Hindlimb muscle (tissue), 1 donor: ENCODE measurements at places on chromosomes 3 and 15.
A peak's percentile ranks its signal among the peaks of the same experiment; 100 is the strongest.

DNA sequence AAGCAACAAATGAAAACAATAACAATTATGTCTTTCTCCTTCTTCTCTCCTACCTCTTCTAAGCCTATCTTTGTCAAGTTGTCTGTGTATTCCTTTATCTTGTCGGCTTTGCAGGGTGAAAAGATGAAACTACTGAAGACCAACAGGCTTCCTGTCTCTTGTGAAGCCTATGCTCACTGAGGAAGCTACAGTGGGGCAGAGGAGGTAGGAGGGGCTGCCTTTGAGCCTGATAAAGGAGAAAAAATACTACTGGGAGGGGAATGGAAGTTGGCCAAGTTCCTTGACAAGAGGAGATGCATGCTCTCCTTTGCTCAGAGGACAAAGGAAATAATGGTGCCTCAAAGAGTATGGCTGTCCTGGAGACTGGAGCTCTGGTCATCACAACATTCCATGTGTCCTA is 92.0 kb downstream of the IGSF11 start:
- no peak for DNase-seq

DNA sequence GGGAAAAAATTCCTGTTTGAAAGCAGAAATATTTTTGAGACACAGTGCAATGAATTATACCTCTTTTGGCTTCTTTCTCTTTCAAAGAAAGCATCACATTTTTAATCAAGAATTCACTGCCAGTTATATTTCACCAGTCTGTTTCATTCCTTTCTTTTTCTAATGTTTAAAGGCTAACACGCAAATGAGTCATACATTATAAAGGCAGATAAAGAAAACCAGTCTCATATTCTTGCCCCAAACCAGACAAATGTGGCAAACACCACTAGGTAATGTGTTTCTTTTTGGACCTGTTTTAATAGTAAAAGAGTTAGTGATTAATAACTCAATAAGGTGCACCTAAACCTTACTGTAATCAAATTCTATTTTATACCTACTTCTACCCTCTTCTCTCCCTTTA is 83.8 kb downstream of the PLOD2 start:
- no peak for DNase-seq

- DNase-seq: no peak
These were observed 29.9 kb upstream of the ALDH1A2 start for GRCh38 chr15:58095415-58095814.

GRCh38 chr3:71066849-71067261 is 516.7 kb downstream of the FOXP1 start:
- DNase-seq: no peak

- no peak for DNase-seq
These were observed 247.7 kb downstream of the IL20RB start for GRCh38 chr3:137205394-137206045.

DNA sequence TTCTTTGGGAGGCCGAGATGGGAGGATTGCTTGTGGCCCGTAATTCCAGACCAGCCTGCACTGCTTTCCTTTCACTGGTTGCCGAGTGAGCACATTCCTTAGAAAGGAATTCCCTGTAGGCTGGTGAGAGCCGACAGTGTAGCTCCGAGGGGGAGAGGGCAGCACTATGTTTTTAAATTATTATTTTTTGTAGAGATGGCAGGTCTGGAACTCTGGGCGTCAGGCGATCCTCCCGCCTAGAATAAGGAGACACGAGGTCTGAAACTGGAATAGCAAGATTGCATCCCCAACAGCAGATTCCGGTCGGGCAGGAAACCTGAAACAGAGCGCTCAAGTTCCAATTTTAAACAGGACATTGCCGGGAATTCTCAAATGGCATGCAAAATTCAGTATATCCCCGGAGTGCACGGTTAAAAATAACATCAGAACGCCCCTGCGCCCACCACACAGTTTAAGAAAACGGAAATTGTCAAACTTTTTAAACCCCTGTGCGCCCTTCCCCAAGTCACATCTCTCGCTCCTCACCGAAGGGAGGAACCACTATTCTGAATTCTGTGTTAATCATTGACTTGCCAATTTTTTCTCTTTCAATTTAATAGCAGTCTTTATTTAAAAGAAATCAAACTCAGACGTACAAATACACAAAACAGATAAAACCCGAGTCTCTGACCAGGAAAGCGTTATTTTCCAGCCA is 643 bp upstream of the RNU5B-1 start:
- DNase-seq: peak; percentile 72

DNA sequence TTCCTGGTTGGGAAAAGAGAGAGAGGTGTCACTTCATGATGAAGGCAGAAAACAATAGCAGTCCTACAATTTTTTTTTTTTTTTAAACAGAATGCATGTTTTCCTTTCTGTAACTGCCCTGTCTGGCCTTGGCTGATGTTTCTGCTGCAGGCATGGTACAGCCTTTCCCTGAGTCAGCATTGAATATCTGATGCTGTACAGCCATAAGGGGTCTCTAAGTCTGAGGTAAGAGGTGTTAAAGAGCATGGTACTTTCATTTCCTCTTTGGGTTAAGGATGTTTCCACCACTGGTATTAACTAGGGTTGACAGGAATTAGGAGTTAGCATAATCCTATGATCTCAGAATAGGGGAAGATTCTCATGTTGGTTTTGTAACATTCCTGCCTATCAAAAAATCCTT is 147.4 kb downstream of the CHST2 start:
- DNase-seq: no peak
